Activated T-cell treated with anti-CD3 and anti-CD28 coated beads, Interleukin-2, amount 50 U/mL, for 48 hours (primary cell): ENCODE measurements at places on chromosomes 6 and 20.

DNA sequence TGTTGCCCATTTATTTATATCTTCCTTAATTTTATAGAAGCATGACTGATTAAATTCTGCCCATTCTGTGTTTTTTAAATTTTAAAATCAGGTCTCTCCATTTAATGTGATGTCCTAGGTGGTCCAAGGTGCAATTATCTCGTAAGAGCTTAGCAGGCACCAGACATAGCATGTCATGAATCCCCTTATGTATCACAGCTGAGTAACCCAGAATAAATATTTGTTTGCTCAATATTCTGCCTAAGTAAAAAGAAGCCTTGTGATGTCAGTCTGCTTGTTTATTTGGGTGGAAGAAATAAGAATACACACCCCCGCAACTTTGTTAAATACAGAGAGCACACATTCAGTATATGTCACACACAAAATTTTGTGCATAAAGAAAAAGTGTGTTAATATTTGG lies 211.3 kb downstream of the FARS2 start:
- DNase-seq: no peak

- no peak for DNase-seq
Measured at GRCh38 chr6:32095338-32096086, 13.6 kb downstream of the TNXB start.

GRCh38 chr6:74574794-74575193 lies 631.1 kb downstream of the COL12A1 start:
- DNase-seq: no peak

- no peak for DNase-seq
Measured at GRCh38 chr6:2385471-2385983, 140.1 kb upstream of the GMDS start.

DNA sequence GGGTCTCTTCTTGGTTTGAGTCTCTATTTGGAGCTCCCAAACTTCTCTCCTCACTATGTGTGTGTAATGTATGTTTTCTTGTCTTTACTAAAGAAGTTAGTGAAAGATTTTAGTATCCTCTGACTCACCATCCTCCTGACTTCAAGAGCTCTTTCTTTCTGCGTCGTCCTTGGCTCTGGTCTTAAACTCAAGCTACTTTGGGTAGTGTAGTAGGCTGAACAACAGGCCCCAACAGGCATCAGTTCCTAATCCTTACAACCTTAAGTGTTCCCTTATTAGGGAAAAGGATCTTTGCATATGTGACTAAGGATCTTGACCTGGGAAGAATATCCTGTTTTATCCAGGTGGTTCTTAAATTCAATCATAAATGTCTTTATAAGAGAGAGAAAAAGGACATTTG lies 810.2 kb downstream of the MAFB start:
- DNase-seq: no peak

DNA sequence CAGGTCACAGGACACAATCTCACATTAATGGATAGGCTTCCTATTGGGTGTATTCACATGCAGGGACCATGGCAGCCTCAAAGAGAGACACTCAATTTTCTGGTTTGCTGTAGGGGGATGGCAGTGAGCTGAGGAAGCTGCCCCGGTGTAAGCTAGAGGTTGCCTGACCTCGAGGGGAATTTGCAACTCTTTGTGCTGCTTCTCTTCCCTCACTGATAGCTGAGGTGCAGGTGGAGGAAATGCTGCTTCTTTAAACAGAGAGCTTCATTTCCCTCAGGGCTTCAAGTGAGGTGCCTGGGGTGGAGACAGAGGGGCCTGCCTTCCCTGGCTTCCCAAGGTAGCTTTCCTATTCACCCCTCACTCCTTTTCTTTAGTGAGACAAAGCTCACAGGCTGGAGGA lies 151.9 kb downstream of the CD83 start:
- no peak for DNase-seq

DNA sequence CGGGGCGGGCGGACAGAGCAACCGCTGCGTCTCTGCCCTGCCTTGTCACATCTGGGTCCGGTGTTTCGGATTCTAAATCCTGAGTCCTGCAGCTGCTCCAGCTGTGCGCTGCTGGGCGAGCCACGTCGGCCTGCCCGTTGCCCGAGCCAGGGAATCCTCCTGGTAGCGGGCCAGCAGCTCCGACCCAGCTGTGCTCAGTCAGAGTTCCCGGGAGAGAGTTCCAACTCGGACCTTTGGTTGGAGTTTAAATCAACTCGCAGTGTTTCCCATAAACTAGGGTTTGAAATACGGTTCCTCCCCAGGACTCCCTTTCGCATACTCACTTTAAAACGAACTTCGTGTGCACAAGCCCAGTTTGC lies 315 bp upstream of the PDE10A start:
- DNase-seq: peak; percentile 15

DNA sequence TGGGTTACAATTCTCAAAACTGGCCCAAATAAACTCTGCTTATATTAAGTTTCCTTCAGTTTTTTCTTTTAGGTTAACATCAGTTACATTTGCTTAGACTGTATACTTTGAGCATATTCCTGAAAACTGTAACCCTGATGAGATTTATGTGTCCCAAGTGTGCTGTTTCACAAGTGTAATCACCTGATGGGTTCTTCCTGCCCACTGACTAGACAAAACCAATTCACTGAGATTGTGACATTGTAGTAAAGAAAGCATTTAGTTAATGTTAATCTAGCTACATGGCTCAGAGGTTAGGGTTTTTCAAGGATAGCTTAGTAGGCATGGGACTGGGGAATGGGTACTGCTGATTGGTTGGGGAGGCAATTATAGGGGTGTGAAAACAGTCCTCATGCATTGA lies 53.6 kb downstream of the CCN2 start:
- DNase-seq: no peak

GRCh38 chr20:16378712-16379370 lies 194.4 kb downstream of the KIF16B start:
- DNase-seq: no peak

GRCh38 chr6:166192136-166192535 lies 24.5 kb upstream of the TBXT start:
- no peak for DNase-seq

DNA sequence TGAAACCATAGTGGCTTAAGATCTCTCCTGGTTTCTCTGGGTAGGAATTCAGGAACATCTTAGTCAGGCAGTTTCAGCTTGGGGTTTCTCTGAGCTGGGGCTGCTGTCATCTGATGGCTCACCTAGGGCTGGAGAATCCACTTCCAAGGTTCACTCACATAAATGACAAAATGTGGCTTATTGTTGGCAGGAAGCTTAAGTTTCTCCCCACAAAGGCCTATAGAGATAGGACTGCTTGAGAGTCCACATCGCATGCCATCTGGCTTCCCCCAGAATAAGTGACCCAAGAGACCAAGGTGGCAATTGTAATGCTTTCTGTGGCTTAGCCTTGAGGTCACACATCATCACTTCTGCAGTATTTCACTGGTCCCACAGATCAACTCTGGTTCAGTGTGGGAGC lies 131.4 kb downstream of the EDN1 start:
- DNase-seq: no peak

DNA sequence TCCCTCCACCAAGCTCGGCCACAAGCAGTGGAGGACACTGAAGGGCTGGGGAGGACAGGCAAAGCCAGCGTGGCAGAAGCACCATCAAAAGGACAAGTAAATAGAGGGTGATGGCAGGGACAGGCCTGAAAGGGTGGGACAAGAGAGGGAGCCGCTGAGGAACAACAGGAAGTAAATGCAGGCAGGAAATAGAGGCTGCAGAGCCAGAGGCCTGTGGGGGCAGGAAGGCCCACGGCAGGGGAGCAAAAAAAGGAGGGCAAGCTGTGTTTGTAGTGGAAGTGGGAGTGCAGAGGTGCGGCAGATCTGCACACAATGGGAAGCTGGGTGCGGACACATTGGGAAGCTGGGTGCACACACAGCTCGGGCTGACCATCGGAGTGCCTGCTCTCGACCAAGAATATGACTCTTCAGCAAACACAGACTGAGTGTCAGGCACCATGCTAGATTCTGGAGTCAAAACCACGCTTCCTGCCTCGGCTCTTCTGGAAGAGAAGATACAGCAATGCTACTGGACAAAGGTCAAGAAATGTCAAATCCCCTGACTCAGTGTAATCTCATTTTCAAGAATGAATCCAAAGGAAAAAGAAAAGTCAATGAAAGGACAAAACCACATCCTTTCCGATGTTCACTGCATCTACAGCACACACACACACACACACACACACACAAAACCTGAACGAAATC lies 40.4 kb upstream of the RAB22A start:
- peak; percentile 24 for DNase-seq

DNA sequence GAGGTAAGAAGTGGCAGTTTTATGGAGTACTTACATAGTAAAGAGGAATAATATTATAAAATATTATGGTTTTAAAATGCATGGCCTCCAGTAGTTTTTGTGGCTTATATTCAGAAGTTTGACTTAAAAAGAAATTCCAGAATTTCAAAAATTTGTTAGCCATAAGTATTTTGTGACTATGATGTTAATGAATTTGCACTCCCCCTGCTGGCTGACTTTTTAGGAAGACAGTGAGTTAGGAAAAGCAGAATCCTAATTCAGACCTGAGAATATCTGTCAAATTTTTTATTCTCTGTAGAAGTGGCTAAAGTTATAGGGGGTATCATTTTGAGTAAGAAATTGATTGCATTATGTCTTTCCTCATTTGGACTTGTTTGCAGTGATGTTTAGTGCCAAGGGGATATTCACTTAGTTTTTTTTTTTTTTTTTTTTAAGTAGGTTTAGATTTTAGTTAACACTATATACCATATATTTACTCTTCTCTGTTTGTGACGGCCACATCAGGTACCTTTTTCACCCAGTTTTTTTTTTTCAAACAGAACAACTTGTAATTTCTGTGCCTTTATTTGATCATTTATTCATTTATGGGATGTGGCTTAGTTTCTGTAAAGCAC lies 40.8 kb downstream of the ZFAND3 start:
- no peak for DNase-seq

- DNase-seq: no peak
Measured at GRCh38 chr6:22363714-22364239, 66.9 kb upstream of the PRL start.

- no peak for DNase-seq
Measured at GRCh38 chr20:4571759-4572531, 149.8 kb upstream of the PRND start.

DNA sequence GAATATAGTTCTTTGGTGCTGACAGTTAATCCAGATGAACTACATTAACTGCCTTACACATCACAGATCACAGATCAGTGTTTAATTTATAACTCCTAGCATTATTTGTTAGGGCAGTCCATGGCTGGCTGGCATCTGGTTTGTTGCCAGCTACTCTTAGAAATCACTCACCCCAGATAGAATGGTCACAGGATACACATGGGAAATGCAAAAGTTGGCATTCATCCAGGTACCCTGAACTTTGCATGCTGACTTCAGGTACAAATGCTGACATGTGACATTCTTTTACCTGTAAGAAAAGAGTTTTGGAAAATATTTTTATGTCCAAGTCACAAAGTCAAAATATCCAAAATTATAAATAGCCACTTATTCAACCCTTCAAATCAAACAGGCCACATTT lies 20.2 kb downstream of the FBXL4 start:
- DNase-seq: no peak

- DNase-seq: no peak
Measured at GRCh38 chr20:46324379-46324778, 16.1 kb upstream of the CDH22 start.

DNA sequence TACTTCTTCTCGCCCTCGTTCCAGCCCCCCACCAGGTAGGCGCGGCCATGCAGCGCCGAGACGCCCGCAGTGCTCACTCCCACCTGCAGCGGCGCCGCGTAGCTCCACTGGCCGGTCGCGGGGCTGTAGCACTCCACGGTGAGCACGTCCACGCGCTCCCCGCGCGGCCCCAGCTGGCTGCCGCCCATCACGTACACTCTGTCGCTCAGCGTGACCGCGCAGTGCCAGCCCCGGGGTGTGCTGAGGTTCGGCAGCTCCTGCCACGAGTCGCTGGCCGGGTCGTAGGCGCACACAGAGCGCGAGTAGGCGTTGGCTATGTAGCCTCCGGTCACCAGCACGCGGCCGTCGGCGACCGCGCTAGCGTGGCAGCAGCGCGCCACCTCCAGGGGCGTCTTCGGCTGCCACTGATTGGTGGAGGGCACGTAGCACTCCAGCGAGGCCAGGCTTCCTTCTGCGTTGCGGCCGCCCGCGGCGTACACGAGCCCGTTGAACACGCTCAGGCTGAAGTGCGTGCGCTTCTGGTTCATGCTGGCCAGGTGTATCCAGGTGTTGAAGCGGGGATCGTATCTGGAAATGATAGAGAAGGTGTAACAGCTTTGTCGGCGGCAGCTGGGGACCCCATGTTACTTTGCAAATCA lies 13.7 kb downstream of the KLHL31 start:
- peak; percentile 77 for DNase-seq

DNA sequence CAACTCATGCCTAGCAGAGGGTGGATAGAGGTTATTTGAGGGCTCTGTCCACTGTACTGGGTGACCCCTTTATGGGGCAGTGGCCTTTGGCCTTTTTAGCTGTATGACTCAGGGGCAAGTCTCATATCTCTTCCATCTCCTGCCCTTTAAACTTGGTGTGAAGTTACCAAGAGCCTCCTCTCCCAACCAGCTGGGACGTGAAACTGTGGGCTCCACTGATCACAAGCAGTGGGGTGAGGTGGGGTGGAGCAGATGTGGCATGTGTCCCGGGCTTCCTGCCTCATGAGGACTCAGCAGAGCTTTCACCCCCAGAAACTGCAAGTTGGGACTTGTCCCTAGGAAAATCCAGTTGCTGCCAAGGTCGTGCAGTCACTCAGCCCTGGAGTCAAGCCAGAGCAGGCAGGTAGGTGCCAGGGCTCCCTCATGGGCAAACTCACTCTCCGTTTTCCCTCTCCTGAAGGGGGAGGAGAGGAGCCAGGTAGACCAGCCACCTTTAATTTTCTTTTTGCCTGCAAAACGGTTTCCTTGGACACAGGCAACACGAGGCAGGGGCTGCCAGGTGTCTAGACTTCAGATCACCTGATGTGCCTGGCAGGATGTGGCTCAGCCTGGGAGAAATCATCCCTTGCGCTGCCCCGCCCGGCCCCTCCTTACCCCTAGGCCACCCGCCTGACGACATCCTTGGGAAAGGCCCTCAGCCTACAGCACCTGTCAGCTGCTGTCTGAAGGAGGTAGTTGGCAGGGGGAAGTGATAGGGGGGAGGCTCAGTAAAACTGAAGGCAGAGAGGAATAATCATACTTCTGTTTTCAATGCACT lies 4.0 kb downstream of the CDKN1A start:
- peak; percentile 63 for DNase-seq

DNA sequence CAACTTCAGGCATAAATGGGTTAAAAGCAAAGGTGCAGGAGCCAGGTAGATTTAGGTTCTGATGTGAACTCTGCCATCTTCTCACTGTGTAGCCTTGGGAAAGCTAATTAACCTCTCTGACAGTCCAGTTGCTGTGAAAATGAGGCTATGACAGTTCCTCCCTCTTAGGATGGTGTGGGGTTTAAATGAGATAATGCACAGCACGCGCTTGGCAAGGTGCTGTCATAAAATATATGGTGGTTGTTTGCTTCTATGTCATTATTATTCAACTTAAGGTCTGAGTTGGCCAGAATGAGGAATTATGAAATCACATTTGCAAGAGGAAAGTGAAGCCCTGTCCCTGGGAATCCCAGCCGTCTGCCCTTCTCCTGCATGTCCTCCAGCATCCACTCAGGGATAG lies 15.5 kb upstream of the BCAS1 start:
- DNase-seq: no peak

- DNase-seq: no peak
Measured at GRCh38 chr6:54847799-54848597, 1.4 kb downstream of the FAM83B start.

- DNase-seq: no peak
Measured at GRCh38 chr20:45993197-45993951, 15.3 kb upstream of the MMP9 start.

GRCh38 chr6:147999001-147999540 lies 343.6 kb upstream of the SASH1 start:
- no peak for DNase-seq
